GM13977 (cell line): ENCODE measurements at places on chromosomes 5 and 9.

DNA sequence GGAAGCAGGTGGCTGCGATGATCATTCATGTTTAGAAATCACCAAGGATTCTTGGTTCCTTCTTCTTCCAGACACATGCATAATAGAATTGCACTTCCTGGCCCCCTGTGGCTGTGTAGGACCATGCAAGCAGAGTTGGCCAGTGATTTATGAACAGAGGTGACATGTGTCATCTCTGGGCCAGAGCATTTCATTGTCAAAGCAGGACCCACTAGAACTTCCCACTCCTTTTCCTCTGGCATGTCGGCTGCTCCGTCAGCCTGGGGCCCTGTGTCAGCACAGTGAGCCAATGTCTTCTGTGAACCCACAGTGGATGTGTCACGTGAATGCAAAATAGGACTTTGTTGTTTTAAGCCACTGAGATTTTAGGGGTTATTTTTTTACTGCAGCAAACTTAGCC, 59.2 kb downstream of the HSD17B3 start:
- no peak for DNase-seq

- DNase-seq = no peak
Observed at GRCh38 chr5:179322071-179323025, 22.9 kb downstream of the ADAMTS2 start.

GRCh38 chr5:110031402-110032140, 341.8 kb downstream of the MAN2A1 start:
- no peak for DNase-seq

DNA sequence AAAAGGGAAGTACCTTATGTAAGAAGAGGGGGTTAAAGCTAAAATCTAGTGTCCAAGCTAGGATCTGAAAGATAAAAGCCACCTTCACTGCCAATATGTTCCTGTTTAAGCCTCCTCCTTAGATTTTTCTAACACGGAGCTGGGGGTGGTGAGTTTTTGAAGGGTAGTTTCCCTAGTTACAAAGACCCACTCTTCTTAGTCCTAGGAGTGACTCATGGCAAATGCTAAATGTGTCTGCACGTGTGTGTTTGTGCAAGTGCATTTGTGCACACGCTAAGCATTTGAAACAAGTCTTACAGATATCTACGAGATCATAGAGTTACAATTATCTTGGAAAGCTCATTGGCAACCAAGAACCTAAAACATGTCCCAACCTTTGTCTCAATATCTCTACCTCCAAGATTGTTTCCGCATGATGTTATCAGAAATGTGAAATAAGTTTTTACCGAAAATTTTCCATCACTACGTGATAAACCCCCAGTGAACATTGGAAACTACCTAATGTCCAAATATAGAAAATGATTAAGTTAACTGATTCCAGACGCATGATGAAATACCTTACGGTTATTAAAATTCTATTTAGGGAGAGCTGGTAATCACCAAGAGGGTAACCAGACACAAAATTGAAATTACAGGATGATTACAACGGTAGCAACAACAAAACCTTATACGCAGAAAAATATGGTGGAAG, 78.0 kb upstream of the HRH2 start:
- DNase-seq = no peak

- DNase-seq = no peak
Observed at GRCh38 chr9:115015018-115015635, 84.7 kb upstream of the TNFSF8 start.

DNA sequence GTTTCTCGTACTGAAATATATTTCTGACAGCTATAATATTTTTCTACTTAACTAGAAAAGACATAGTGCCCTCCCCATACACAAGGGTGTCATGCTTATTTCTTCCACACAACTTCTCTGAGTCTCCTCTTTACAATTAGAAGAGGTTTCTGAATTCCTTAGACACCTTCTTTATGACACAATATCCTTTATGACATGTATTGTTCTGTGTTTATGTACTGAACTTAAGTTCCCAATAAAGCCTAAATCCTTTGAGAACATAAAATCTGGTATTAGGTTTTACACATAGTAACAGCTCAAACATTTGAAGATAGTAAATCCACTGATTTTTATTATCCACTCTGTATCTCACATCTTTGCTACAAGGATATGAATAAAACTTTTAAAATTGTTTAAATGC, 32.5 kb downstream of the GRAMD2B start:
- DNase-seq = no peak

DNA sequence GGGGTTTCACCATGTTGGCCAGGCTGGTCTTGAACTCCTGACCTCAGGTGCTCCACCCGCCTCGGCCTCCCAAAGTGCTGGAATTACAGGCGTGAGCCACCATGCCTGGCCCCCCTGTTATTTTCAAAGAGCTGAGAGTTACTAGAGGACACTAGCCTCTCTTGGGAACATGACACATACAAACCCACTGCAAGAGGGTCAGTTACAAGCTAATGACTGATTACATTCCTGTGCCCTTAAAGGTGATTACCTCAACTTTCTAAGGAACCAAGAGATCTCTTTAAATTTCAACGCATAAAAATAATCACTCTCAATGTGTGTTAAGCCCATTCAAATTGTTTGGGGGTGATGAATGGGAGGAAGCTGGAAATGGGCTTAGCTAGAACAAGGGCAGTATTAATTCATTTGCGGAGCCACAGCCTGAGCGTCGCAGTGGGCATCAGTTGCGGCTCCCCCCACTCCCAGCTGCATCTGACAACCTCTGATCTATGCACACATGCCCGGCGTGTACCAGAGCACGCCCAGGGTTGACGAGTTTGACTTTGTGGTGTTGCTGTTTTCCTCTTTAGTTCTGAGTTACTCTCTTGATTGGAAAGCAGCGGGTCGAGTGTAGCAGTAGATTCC, 146.9 kb downstream of the GOLPH3 start:
- no peak for DNase-seq

GRCh38 chr5:169350016-169350415, 49.1 kb upstream of the SLIT3 start:
- DNase-seq = no peak

DNA sequence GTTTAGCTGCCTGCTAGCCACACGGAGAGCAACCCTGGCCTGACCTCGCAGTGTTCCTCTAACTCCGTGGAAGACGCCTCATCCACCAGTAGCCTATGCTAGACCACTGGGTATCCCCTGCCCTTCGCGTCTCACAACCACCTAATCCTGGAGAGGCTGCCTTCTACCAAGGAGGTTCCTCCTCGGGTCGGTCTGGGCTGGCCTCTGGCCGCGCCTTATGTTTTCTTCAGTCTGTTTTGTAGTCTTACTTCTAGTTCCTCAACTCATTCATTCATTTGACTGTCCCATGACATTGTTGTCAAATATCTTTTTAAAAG, 1.6 kb upstream of the TPM2 start:
- DNase-seq = no peak

- no peak for DNase-seq
Observed at GRCh38 chr5:151671950-151672349, 14.8 kb downstream of the SPARC start.

GRCh38 chr5:174273325-174273724, 227.8 kb downstream of the NSG2 start:
- peak; percentile 17 for DNase-seq

GRCh38 chr5:65672796-65673195, 48.0 kb downstream of the SHLD3 start:
- DNase-seq = no peak

DNA sequence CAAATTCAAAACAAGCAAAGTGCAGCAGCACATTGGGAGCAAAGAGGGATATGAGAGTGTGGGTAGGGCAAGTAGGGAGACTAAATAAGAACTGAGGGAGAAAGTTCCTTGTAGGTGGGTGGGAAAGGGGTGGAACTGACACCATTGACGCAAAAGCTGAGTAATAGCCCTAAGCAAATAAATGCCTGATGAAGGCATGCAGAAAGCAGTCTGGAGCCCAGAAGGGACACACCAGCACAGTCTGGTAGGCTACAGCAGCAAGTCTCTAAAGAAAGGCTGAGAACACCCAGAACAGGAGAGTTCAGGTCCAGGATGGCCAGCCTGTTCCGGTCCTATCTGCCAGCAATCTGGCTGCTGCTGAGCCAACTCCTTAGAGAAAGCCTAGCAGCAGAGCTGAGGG, at the start of gene INSL4:
Gene INSL4 (plus strand): TSS at position 208 of the 400 bp plus-strand sequence. CDS start 105 bp downstream, at position 313.
- no peak for DNase-seq

DNA sequence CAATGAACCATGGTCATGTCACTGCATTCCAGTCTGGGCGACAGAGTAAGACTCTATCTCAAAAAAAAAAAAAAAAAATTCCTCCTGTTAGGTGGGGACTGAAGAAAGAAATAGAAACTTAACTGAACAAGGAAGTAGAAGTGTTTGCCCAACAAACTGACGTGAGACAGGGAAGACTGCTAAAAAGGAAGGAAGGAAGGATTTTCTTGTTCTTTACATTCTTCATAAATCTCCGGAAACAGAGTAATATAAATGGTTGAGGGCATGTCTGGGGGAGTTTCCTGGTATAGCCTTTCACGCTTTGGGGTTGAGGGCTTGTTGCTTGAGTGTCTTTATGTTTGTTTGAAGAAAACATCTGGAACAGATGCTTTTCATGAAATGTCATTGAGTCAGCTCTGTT, 3.1 kb downstream of the TOR1B start:
- DNase-seq = no peak

GRCh38 chr9:97628668-97629067, 4.5 kb downstream of the TSTD2 start:
- no peak for DNase-seq

- DNase-seq = no peak
Observed at GRCh38 chr9:133701981-133702797, 36.0 kb downstream of the SARDH start.
